ENCODE measurements at places on chromosomes 2 and 18.

GRCh38 chr18:39596221-39596620 lies 2030.6 kb upstream of the CELF4 start:
- no peak for DNase-seq

DNA sequence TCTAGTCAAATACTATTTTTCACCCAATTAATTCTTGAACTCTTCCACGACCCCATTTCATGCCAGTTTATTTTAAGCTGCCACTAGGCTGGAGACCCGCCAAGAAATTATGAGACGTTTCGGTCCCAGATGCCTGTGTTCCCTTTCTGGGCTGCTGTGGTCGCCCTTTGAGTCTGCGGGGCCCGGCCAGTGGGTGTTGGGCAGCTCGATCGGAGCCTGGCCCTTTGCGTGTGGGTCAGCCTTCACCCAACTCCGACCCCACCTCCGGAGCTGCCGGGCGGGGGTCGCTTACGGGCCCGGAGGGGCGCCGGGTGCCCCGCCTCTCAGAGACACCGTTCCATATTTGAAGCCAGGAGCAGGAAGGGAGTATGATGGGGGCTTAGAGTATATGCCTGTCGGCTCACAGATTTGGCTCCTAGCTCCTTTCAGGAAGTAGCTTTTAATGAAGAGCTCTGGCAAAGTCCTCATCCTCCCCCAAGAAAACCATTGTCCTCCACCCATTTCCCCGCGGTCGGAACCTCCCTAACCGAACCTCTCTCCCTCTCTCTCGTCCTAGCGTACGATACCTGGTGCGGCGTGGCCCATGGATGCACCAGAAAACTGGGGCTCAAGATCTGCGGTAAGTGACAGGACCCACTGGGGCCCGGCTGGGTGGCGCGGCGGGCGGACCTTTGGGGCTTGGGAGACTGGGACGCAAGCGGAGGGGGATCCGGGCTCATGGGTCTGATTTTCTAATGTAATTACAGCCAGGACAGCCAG lies 5.0 kb downstream of the GAD1 start:
- DNase-seq: no peak

GRCh38 chr2:167355821-167356220 lies 467.5 kb downstream of the XIRP2 start:
- no peak for DNase-seq

- DNase-seq: peak; percentile 37
Observed at GRCh38 chr2:186726938-186727337, 33.1 kb downstream of the FAM171B start.

GRCh38 chr2:38515155-38516074 lies 87.3 kb downstream of the HNRNPLL start:
- no peak for DNase-seq

DNA sequence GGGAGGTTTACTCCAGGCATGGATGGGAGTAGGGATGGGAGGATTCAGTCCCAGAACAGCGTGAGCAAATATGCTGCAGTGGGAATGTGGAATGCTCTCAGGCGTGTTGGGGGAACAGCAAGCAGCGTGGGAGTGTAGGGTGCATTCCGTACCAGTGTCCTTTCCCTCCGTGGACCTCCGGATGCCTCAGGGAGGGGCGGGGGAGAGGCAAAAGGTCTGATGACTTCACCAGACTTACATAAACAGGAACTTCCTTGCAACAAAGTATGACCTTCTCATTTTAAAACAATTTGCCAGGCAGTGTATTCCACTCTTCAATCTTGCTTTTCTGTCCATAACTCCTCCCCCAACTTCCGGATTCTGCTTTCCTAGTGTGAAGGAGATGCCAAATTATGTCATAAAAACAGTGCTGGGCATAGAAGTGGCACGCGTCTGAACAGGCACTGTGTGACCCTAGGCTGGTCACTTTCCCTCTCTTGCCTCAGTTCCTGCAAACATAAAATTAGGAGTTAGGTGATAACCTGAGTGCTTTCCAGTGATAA lies 36.9 kb downstream of the RPL37A start:
- peak; percentile 84 for DNase-seq

DNA sequence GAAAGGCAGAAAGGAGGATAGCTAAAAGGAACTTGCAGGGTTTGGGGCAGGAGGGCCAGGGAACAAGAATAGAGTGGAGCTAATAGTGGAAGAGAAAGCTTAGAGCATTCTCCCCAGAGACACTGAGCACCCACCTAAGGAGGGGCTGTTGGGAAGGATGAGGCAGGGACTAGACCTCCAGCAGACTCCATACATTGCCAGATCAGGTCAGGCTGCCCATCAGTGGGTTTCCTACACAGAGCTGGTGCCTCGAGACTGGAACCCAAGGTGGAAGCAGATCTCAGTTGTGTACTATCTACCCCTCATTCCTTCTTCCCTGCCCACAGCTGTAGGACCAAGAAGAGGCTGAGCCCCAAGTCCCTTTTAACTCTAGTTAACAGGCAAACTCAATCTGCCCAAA lies 148.5 kb downstream of the ZFP36L2 start:
- DNase-seq: no peak
